ENCODE measurements at places on chromosomes 7 and 10.

- no peak for DNase-seq
Measured at GRCh38 chr7:106561666-106562411, 99.1 kb downstream of the CCDC71L start.

DNA sequence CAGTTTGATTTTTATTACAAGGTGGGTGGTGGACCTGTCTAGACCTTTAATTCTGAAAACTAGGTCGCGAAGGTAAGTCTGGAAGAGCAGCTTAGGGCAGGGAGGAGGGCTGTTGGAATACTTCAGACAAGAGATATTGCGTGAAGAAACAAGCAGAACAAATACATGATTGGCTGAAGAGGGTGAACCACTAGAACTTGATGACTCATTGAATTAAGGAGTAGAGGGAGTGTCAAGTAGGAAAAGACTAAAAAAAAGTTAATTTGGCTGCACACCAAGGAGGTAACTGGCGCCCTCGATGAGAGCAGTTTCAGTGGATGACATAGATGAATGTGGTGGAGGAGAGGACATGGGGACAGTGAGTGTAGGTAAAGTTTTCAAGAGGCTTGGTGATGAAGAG lies 41.3 kb downstream of the WNT2 start:
- peak; percentile 4 for DNase-seq

DNA sequence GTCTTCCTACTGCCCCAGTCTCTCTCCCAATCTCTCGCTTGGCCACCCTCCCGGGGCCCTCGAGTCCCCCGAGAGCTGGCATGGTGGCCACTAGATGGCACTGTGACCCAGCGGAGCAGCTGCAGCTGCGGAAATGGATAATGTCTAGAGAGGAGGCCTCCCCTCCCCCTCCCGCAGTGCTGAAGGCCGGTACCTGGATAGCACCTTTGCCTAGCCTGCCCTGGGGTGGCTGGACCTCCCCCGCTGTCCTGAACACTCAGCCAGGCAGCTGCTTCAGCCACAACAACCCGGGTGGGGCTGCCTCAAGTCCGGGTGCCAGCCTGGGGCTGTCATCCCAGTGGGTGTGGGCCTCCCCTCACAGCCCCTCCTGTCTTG lies 65.2 kb downstream of the GOLGA7B start:
- peak; percentile 62 for DNase-seq

GRCh38 chr7:30901856-30902255 lies 9.8 kb upstream of the AQP1 start:
- DNase-seq = no peak

DNA sequence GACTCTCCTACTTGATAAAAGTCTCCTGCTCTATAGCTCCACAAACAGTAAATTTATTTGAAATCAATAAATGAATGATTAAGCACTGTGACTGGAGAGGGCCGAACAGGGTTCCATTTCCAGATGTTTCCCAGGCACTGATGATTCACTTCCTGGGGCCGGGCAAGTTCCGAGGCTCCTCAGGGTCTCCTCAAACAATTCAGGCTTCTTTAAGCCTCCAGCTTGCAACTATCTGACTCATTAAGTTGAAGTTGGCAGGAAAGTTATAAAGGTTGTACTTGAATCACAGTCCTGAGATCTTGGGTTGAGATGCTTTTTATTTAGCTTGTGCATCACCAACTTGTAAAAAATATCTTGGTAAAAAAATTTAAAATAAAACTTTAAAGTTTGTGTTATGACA lies 612.9 kb downstream of the DNAJB6 start:
- no peak for DNase-seq

DNA sequence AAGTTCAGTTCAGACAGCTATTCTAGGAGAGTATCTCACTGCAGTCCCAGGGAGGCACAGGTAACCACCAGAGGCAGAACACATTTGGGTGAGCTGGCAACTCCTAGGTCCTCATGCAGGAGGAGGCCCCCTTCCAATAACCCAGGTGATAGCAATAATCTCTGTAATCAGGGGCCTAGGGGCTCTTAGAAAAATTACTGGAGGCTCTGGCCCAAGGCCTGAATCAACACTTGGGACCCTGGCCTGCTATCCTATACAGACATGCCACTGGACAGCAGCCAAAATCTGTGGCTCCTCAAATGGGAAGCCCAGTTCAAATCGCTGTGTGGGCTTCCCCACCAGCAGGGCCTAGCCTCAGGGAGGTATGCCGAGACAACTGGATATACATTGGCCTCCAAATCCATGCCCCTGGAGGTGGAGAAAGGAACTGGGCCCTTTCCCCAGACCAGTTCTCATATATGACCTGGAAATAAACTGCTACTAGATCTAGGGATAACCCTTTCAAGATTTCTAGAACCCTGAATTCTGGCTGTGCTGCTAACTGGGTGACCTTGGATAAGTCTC lies 1.6 kb downstream of the AVPI1 start:
- DNase-seq = no peak

- DNase-seq = no peak
Measured at GRCh38 chr10:22491931-22492615, 146.8 kb downstream of the SPAG6 start.

DNA sequence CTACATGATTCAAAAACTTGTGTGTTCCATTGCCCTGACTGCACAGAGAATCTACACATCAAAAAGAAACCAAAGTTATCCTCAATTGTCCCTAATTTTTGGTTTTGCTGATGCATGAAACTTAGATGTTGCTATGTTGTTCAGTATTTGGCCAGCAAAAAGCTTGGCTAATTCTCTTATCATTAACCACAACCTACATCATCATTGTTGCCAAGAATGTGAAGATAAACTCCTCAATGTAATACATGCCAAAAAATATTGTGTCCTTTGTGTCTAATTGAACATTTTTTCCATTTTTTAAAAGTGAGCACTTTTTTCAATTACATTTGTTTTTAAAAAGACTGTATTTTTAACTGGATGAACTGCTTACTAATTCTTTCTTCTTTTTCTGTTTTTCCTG lies 268.0 kb upstream of the SEMA3D start:
- no peak for DNase-seq

GRCh38 chr10:7291487-7292270 lies 119.2 kb downstream of the SFMBT2 start:
- DNase-seq = no peak

DNA sequence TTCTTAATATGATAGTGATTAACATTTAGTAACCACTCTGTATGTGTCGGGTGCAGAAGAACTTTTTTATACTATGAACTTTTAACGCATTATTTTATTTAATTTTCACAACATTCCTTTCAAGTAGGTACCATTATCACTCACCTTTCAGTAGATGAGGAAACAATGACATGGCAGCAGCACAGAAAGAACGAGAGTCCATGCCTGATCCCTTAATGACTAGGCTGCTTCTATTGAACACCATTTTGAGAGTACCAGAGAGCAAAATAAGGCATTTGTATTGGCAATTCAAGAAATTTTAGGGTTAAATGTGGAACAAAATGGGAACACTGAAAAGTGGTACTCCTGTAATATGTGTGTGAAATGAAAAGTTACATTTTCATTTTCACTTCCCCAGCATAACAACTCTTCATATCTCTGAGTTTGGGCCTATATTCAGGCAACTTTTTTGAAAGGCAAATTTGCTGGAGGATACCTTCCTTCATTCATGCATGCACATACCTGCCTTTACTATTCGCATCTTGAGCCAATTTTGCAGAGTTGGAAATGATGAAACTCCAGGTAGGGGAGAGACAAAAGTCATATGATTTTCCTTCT lies 12.8 kb downstream of the LRRN3 start:
- DNase-seq = no peak

- no peak for DNase-seq
Measured at GRCh38 chr7:104956753-104957450, 57.1 kb upstream of the KMT2E start.

- no peak for DNase-seq
Measured at GRCh38 chr10:2232479-2232878, 495.2 kb upstream of the ADARB2 start.

GRCh38 chr10:28304032-28304571 lies 1.2 kb upstream of the MPP7 start:
- DNase-seq = no peak

DNA sequence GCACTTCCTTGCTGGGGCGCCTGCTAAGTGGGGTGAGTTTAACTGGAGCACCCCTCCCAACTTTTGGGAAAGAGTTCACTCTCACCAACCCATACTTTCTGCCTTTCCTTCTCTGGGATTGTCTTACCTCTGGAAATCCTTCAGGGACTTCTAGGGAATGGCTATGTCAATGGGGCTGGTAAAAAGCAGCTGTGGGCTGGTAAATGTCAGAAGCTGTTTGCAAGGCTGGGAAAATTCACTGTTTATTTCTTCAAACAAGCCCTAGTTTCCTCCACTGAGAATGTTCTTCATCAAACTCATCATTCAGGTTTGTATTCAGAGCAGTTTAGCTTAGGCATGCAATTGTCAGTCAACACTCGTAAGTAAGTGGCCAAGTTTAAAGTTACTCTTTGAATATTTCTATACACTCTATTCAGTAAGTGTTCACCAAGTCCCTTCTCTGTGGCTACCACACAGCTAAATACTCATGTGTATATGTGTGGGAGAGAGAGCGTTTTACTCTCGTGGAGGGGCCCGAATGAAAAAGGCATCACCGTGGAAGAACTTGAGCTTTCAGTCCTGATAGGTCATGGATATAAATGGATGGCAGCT lies 654.8 kb downstream of the LRMDA start:
- DNase-seq = no peak

- no peak for DNase-seq
Measured at GRCh38 chr7:916291-916941, 38.1 kb downstream of the ADAP1 start.

DNA sequence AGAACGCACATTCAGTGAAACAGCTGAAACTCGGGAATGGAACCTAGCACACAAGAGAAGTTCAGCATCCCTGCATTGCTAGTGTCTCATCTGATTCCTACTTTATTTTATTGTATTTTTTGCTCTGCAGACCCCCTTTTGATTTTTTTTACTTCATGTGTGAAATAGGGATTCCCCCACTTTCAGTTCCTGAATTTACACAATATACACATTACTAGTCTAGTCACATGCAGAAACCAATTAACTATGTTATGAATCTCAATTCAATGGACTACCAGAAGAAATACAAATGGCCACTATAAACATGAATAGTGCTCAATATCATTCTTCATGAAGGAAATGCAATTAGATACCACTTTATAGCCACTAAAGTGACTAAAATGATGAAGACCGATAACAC lies 386.1 kb upstream of the COBL start:
- DNase-seq = no peak

DNA sequence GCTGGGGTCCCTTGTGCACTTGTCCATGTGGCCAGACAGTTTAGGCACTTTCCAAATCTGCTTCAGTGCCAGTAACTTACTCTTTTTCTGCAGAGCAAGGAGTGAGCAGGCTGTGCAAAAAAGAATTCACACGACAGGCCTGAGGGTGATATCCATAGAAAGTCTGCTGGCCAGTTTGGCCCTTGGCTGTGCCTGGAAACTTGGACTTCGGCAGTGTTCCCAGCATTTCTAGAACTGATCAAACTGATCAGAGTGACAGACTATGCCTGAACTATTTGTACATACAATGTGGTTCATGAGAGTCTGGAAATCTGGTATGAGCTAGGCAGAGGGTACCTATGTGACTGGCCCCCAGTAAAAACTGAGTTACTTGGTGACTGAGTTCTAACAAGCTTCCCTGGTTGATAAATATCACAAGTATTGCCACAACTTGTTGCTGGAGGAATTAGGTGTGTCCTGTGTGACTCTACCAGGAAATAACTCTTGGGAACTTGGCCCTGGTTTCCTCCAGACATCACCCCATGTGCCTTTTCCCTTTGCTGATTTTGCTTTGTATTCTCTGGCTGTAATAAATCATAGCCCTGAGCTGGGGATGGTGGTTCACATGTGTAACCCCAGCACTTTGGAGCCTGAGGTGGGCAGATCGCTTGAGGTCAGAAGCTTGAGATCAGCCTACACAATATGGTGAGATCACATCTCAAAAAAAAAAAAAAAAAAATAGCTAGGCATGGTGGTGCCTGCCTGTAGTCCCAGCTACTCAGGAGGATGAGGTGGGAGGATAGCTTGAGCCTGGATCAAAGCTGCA lies 3.3 kb upstream of the DENND10 start:
- no peak for DNase-seq

DNA sequence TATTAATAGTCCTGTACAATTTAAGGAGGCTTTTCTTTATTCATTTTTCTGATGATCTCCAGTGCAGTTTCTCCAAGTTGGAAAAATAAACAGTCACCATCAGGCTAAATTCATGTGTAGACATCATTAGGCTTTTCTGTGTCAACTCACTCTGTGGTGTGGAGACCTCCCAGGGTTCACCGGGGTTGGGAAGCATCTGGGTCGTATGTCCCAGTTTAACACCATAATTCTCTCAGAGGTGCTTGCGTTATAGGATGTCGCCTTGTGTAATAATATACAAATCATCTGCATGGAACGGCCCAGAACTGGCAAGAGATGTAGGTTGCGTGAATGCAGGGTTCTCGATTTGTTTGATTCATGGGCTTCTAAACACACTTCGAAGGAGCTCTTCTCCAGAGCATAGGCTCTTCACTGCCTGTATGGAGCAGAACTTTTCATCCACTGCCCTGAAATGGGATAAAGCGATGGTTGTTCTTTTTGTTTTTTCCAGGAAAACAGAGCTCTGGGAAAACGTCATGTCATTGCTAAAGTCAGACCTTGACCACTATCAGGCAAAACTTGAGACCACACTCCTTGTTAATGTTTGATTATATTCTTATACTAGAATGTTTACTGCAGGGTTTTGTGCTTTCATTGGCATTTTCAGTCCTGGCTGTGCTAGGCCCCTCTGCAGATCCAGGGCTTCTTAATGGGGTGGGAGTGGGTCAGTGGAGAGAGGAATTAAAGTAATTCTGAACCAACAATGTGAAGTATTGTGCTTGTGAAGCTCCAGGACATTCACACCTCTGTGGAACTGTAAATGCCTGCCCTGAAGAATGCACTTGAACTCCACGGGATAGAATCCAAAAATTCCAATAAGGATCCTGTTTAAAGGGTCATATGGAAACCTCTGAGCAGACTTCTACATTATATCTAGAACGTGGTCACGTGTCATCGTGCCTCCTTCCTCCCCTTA lies 172.8 kb downstream of the TRIL start:
- peak; percentile 32 for DNase-seq

DNA sequence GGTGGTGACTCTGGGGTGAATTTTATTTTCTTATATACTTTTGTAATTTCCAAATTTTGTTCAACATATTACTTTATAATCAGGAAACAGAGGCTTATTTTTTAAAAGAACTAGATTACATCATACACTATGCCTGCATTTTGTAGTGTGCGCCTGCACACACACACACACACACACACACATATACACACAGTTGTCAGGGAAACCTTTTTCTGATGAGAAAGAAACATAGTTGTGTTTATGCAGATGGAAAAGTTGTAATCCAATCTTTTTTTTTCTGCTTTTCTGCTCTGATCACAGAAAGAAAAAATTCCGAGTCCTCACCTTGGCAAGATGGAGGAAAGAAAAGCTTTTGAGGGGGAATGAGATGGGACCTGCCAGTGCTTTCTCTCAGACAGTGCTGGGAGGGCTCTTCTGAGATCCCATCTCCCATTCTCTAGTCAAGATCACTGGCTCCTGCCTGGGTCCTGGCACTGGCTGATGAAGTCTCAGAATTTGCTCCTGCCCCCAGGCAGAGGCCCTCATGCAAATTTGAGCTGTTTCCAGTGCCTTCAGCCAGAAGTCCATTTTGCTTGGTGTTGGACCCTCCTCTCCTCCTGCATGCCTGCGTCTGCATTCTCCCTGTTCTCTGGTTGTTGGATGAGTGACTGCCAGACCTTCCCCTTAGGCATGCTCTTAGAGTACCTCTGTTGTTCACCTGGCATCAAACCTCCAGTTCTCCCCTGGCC lies 59.7 kb downstream of the TLL2 start:
- DNase-seq = no peak

- no peak for DNase-seq
Measured at GRCh38 chr10:66737241-66737640, 188.6 kb upstream of the LRRTM3 start.

GRCh38 chr10:44773565-44773964 lies 137.6 kb upstream of the TMEM72 start:
- DNase-seq = no peak
